ENCODE measurements at places on chromosomes 7 and 10.

- DNase-seq: no peak
These were observed 68.7 kb upstream of the PRKG1 start for GRCh38 chr10:51005551-51005950.

GRCh38 chr10:21950566-21950965 lies 53.0 kb downstream of the DNAJC1 start:
- no peak for DNase-seq

GRCh38 chr10:91460681-91461080 lies 50.5 kb downstream of the HECTD2 start:
- no peak for DNase-seq

- no peak for DNase-seq
These were observed 9.5 kb upstream of the INTS1 start for GRCh38 chr7:1513657-1514095.

DNA sequence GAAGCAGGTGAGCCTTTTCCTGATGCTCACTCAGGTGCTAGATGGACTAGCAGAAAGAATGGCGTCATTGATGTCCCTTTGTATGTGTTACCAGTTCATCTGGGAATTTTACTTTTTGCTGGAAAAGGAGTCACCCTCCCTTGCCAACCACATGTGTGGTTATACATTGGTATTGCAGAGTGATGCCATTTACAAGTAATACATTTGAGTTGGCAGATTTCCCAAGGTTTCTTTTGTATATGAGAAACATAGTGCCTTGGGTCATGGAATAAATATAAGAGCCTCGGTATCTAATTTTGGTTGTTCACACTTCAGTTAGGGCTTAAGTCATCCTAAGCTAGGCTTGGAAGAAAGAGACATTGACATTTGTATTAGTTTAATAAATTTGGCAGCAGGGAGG lies 10.4 kb upstream of the ATXN7L1 start:
- no peak for DNase-seq

DNA sequence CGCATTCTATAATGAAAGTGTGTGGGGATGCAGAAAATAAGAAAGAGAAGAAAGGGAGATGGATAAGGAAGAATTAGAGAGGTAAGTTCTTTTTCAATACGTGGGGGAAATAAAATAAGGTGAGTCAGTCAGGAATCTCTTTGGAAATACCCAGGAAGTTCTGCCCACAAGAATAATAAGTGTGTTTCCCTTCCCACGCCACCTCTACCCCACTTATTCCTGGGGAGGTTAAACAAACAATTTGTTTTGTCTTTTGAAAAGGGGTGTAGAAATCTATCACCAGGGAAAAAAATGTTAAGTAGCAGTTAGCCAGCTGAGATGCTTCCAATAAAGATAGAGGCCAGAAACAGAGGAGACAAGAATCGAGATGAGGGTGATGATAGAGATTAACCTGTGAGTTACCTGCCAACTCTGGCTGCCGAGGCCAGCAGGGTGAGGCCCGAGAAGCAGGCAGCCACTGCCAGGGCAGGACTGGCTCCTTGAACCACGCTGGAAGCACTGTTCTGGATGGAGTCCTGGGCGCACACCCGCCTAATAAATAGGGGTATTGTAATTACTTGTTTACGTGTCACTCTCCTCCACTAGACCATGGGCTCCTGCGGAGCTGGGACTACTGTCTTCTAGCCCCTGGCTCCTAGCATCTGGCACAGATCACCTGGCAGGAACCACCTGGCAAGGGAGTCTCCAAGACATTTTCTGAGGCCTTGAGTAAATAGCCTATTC lies 191.3 kb downstream of the FGFR2 start:
- DNase-seq: no peak

GRCh38 chr7:25881317-25882037 lies 270.5 kb upstream of the NFE2L3 start:
- DNase-seq: no peak

GRCh38 chr10:34134602-34135001 lies 680.5 kb downstream of the PARD3 start:
- no peak for DNase-seq

DNA sequence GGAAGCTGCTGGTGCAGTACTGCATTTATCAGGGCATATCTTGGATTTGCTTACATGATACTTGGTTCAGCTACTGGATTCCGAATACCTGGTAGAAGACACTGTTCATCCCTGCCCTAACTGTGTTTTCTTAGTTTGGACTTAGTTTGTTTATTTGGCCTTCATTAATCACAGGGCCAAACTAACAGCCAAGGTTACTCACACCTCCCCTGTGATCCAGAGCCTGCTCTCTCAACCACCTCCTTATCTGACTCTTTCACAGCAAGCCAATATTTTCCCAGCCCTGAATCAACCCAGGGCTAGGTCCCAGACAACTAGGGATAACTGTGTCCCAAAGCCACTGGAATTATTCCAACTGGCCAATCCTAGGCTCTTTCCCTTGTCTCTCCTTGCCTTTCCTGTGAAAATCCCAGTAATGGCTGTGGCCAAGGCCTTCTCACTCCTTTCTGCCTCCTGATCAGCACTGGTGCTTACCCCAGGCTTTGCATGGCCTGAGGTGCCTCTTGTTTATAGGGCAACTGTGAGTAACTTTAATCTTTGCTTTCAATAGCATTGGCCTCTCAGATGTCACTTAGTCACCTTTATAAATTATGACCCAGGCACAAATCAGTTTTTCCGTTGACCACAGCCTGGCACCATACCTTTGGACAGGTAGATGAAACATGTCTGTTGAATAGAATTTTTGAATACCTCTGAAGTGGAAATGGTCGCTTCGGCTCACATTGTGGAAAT lies 9.3 kb upstream of the JCAD start:
- no peak for DNase-seq

GRCh38 chr7:15620491-15621185 lies 58.8 kb upstream of the AGMO start:
- DNase-seq: no peak

GRCh38 chr7:72445075-72445474 lies 32.9 kb upstream of the CALN1 start:
- no peak for DNase-seq
